ENCODE measurements at places on chromosomes 16 and 17. TPM values are rescaled to one million over a fixed set of nuclear protein-coding genes. Genes with fewer than 3 reads are reported as not detected.

CCP110 gene
- 23.6 TPM for total RNA-seq

LRRC46 gene
- total RNA-seq, result 2.4 TPM

FAM234A gene
- 44.5 TPM for total RNA-seq

CCL14 gene
- total RNA-seq, result not detected

HASPIN gene
- 3.1 TPM for total RNA-seq

ARL5C gene
- not detected for total RNA-seq

EMP2 gene
- not detected for total RNA-seq

SPNS1 gene
- 36.4 TPM for total RNA-seq

ZNF385C gene
- 0.78 TPM for total RNA-seq

DNA sequence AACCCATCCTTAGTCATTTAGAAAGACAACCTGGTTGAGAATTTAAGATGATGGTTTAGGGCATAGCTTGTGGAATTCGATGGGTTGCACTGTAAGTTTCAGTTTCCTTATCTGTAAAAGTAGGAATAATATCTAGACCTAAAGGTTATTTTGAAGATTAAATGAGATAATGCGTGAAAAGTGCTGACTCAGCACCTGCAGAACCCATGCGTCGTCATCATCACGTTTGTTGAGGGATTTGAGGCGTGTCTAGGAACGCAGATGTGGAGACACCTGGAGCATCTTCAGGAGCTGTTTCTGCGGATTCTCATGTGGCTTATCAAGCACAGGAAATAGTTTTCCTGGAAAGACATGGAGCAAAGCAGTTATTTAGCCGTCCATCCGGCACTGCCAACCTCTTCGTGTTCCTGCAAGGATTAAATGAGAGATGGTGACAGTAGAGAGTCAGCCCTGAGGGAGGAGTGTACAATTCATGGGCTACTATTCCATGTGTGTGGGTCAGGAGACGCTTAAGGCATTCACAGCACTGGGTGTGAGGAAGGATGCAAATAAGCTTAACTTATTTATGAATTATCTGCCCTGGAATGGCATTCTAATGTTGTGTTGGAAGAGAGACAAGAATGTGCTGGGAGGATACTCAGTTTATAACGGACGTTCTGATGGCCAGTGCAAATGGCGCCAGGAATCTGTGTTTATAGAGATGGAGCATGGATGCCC, 536.1 kb downstream of the MAF start:
- no peak for DNase-seq
- no peaks in the 10 kb centered on the region for H3K27me3 ChIP-seq
- H3K4me3 ChIP-seq, result no peak overlapping the region
- no peaks in the 10 kb centered on the region for H3K36me3 ChIP-seq

GRCh38 chr16:66446737-66447136, 19.6 kb downstream of the BEAN1 start:
- H3K4me3 ChIP-seq, result no peak overlapping the region
- no peaks in the 10 kb centered on the region for H3K36me3 ChIP-seq
- no peak for DNase-seq
- H3K27ac ChIP-seq, result no peak overlapping the region

DNA sequence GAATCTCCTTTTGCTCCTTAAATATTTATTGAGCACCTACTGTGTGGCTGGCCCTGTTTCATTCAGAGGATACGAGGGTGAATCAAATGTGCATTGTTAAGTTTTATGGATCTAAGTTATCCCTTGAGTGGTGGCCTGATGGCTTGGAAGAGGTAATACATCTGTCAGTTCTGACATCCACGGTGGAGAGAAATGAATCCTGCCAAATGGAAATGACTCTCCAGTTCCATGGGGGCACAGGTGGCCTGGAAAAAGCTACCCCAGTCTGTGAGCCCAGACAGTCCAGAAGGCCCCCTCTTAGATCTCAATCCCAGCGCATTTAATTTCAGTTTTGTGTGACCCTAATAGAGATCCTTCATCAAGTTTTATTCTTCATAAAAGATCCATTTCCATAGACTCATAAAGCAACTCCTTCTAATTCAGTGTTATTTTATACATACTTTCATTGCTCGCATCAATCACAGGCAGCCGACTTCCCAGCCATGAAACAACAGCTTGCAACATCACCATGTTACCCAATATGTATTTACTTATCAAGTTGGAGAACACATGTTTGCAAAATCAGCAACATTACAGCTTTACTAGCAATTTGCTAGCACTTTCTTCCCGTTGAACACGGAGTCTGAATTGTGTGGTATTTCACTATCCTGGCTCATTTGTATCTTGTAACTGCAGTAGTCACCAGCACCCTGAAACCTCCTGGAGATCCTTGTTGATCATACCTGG, 334.8 kb upstream of the HSBP1 start:
- H3K27ac ChIP-seq, result no peak overlapping the region
- no peak overlapping the region for H3K4me3 ChIP-seq
- no peaks in the 10 kb centered on the region for H3K36me3 ChIP-seq
- no peaks in the 10 kb centered on the region for H3K4me1 ChIP-seq
- no peak for DNase-seq

DNA sequence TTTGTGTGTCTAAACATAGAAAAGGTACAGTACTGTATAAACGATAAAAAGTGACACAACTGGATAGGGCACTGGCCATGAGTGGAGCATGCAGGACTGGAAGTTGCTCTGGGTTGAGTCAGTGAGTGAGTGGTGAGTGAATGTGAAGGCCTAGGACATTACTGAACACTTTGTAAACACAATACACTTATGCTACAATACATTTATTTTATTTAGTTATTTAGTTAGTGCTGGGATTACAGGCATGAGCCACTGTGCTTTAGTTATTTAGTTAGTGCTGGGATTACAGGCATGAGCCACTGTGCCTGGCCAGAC, 4.6 kb downstream of the CFAP20 start:
- no peaks in the 10 kb centered on the region for H3K36me3 ChIP-seq
- DNase-seq, result no peak
- no peak overlapping the region for H3K4me3 ChIP-seq

DNA sequence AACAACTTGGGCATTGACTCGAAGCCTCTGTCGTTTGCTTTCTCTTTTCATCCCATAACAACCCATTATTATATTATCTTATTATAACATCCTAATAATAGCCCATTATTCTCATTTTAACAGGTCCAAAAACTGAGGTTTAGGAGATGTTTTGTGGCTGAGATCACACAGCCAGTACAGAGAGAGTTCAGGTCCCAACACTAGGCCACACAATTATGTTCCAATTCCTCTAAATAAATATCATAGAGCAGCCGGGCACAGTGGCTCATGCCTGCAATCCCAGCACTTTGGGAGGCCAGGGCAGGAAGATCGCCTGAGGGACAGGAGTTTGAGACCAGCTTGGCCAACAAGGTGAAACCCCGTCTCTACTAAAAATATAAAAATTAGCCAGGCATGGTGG, 40.3 kb upstream of the KIFC3 start:
- H3K27me3 ChIP-seq, result no peaks in the 10 kb centered on the region
- H3K4me1 ChIP-seq, result peaks cover 4% of the 10 kb centered on the region
- H3K27ac ChIP-seq, result no peak overlapping the region
- no peak overlapping the region for H3K4me3 ChIP-seq
- H3K36me3 ChIP-seq, result no peaks in the 10 kb centered on the region

DNA sequence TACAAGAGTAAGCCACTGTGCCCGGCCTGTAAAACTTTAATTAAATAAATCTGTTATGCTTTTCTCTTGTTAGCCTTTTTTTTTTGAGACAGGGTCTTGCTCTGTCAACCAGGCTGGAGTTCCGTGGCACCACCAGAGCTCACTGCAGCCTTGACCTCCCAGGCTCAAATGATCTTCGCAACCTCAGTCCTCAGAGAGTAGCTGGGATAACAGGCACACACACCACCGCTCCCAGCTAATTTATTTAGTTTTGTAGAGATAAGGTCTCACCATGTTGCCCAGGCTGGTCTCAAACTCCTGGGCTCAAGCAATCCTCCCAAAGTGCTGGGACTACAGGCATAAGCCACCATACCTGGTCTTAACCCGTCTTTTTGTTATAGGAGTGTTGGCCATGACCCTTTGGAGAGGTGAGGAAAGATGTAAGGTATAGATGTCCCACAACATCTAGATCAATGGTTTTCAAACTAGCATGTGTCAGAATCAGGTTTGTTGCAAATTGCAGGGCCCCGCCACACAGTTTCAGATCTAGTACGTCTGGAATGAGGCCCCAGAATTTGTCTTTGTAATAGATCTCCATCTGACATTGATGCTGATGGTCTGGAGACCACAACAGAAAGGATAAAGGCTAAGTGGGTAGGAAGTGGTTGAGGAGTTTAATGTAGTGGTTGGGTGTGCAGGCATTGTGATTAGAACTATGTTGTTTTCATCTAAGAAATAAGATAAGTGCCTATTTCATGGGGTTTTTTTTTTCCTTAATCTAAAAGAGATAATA, 4.3 kb upstream of the GGA2 start:
- H3K36me3 ChIP-seq, result no peaks in the 10 kb centered on the region
- H3K4me1 ChIP-seq, result peaks cover 38% of the 10 kb centered on the region
- no peak for DNase-seq
- H3K4me3 ChIP-seq, result no peak overlapping the region
- H3K27ac ChIP-seq, result peak overlapping the region; percentile 33
- no peaks in the 10 kb centered on the region for H3K27me3 ChIP-seq

DNA sequence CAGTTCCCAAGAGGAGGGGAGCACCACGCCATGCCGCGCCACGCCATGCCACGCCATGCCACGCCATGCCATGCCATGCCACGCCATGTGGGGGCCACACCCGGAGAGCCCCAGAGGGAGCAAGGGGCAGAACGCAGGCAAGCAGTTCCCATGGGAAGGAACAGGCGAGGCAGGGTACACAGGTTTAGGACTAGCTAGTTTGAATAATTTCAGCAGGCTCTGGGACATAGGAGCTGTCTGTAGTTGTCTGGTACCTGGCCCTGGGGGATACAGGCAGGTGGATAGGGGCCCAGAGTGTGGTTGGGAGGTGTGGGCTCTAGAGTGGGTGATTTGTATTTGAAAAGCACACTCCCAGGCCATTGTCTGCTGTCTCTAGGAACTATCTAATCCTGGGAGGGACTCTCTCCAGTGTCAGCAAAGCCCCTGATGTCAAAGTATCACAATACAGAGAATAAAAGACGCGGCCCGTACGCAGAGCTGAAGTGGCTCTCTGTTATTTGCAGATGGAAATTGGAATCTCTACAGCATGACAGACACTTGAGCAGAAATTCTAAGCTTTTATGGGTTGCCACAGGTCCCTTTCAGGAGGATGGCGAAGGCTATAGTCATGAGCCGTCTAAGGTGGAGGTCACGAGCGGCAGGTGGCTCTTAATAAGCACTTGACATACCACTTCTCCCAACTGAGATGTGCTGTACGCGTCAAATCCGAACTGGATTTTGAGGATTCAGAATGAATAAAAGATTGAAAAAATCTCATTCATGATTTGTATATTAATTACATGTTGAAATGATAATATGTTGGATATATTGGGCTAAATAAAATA, 220.8 kb upstream of the TNRC6C start:
- H3K4me3 ChIP-seq, result no peak overlapping the region
- DNase-seq, result no peak
- H3K36me3 ChIP-seq, result no peaks in the 10 kb centered on the region
- no peaks in the 10 kb centered on the region for H3K4me1 ChIP-seq
- H3K27ac ChIP-seq, result no peak overlapping the region

DNA sequence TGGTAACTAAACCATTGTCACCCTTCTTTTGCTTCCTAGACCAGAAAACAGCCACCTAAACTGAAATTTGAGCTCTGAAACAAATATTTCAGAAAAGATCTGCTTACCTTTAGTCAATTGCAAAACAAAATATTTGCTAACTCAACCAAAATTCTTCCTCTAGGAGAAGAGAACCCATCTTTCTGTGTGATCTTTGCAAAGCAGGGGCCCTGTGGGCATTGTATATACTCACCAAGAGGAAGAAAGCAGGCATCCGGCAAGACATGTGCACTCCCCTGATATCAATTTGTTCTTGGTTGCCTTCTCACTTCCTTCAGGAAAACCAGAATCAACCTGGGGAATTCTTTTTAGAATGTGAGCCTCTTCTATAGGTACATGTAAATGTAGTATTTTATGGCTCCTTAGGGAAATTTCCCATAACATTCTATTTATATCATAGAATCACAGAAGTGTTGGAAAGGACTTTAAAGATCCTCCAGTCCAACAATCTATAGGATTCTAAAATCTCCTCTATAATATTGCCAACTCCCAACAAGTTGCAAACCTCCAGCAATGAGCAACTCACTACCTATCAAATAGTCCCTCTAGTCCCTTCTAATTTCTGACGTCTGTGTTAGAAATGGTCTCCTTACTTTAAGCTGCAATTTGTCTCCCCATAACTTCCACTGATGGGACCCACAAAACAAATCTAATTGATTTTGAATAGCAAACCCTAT, 966 bp downstream of the SLFN14 start:
- no peaks in the 10 kb centered on the region for H3K36me3 ChIP-seq
- no peak overlapping the region for H3K27ac ChIP-seq
- no peaks in the 10 kb centered on the region for H3K27me3 ChIP-seq
- DNase-seq, result no peak
- H3K4me3 ChIP-seq, result no peak overlapping the region

Measured in B cell (primary cell).